Naive thymus-derived CD4-positive, alpha-beta T cell (primary cell): ENCODE measurements at places on chromosomes 13 and 19. TPM values are rescaled to one million over a fixed set of nuclear protein-coding genes. Genes with fewer than 3 reads are reported as not detected.

Gene PCP2
- total RNA-seq = 5.4 TPM

Gene LILRB5
- total RNA-seq = 1.1 TPM

Gene CCDC169
- total RNA-seq = 0.42 TPM

Gene ZNF835
- total RNA-seq = 5.5 TPM

Gene AKAP8
- total RNA-seq = 80.8 TPM
